Retinal pigment epithelial cell (primary cell): ENCODE measurements at places on chromosomes 1 and 21.

DNA sequence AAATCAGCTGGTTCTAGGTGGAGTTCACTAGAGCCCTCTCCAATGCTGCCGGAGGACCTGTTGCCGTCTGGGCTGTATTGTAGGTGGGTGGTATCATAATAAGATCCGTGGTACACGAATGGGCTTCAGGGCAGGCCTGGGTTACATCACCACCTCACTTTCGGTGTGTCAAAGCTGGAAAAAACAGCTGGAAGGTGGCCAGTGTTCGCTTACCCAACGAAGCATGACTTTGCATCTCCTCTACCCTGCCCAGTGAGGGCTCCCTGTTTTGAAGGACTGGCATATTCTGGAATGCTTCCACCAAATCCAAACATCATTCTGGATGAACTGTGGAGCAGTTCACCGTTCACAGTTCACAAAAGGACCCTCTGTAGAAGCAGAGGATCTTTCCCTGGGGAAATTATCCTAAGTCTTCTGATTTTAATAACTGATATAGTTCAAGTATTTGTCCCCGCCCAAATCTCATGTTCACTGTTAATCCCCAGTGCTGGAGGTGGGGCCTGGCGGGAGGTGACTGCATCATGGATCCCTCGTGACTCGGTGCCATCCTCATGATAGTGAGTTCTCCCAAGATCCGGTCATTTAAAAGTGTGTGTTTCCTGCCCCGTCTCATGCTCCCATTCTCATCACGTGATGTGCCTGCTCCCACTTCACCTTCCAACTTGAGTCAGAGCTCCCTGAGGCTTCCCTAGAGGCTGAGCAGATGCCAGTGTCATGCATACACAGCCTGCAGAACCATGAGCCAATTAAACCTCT lies 429.0 kb downstream of the KIF26B start:
- DNase-seq = no peak

DNA sequence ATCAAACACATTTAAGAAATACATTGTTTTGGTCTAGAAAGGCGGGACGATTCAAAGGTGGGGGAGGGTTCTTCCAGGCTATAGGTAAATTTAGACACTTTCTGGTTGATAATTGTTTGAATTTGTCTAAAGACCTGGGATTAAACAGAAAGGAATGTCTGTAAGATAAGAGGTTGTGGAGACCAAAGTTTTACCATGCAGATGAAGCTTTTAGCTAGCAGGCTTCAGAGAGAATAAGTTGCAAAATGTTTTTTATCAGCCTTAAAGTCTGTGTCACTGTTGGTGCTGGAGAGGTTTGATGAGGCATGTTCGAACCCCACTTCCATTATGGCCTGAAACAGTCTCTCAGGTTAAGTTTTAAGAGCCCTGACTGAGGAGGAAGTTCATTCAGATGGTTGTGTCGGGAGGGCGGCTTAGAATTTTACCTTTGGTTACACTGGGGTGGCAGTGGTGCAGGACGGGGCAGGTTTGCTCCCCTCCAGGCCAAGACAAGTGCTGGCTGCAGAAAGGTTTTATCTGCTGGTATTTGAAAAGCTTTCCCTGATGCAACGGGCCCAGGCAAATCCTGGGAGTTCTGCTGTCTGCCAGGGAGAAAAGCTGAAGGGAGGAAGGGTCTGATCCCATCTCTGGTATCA lies 16.0 kb upstream of the SLC2A5 start:
- DNase-seq = no peak

- DNase-seq = no peak
These were observed 48.0 kb downstream of the LYST start for GRCh38 chr1:235818632-235819136.

DNA sequence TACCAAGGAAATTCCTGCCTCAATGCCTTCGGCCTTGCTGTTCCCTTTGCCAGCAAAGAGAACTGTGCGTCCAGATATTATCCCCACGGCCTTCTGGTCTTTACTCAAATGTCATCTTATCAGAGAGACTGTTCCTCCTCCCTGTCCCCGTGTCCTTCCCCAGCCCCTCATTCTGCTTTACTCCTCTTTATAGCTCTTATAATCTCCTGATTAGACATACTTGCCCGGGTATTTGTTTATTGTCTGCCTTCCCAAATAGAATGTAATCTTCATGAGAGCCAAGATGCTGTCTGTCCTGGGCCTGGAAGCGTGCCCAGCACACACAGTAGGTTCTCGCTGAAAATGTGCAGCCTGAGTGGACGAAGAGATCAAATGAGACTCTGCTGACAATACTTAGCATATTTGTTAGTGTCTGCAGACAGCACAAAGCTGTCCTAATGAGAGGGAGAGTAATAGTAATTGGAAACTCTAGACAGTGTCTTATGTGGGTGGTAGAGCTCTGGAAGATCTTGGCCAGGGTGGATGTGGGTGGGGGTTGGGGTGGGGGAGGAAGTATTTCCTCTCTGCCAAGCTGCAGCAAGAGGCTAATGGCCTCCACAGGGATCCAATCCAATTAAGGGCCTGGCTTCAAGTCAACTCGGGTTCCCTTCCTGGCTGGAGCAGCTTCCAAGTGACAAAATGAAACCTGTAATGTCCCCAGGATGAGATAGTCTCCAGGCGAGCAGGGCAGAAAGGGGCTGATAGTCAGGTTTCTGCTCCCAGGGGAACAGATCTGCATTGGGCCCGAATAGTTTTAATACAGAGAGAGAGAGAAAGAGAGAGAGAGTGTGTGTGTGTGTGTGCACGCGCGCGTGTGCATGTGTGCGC lies 9.5 kb upstream of the CLIC4 start:
- DNase-seq = peak; percentile 62

DNA sequence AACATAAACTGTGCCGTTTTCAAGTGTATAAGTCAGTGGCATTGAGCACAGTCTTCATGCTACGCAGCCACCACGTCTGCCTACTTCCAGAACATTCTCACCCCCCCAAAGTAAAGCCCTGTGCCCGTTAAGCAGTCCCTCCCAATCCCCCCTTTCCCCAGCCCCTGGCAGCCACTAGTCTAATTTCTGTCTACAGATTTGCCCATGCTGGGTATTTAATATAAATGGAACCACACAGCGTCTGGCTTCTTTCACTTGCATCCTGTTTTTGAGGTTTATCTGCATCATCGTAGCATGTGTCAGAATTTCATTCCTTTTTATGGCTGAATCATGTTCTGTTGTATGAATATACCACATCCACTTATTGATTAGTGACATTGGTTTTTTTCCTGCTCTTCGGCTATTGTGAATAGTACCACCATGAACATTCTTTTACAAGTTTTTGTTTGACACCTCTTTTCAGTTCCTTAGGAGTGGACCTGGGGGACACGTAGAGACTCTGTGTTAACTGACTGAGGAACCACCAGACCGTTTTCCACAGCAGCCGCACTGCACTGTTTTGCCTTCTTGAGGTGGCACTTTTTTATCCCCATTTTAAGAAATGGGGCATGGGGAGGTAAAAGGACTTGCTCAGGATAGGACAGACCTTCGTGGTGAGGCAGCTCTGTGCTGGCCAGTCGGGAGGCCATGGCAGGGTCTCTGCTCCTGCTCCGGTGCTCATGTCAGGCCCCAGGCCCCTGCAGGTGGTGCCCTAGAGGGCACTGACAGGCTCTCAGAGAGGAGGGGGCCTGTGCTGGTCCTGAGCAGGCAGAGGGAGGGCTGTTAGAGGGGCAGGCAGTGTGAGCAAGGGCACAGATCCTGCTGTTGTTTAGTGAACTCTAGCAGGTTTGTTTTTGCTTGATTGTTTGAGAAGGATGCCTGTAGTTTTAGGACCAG lies 123.8 kb downstream of the PCBP3 start:
- DNase-seq = no peak

GRCh38 chr21:45482899-45483821 lies 59.1 kb downstream of the SLC19A1 start:
- no peak for DNase-seq

GRCh38 chr1:76868916-76869315 lies 1.6 kb downstream of the ST6GALNAC5 start:
- DNase-seq = no peak

GRCh38 chr1:158272681-158273080 lies 17.0 kb upstream of the CD1C start:
- no peak for DNase-seq

DNA sequence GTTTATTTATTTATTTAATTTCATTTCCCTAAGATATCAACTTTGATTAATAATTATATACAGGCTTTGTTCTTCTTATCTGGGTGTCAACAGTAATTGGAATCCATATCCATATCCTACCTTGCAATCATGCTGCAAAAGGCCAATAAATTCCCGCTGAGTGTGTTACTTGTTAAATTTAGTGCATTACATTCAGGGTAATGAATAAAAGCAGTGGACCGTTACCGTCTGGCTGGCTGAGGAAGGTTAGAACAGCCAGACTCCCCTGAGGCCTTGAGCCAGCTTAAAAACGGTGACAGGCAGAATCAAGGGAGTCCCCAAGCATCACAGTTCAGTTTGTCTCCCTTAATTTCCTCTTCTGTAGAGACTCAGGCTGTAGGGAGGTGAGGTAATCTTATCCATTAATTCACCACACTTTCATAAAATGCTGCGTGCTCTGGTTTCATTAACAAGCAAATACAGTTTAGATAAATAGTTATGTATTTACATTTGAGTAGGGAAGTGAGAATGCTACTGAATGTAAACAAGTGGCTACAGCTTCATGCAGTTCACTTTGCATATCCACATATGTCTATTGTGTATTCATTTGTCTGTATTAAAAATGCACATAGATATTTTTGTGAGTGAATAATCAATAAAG lies 888.2 kb upstream of the CXADR start:
- DNase-seq = no peak

- DNase-seq = no peak
These were observed 520 bp downstream of the CLIC6 start for GRCh38 chr21:34669149-34669879.
